ENCODE measurements at places on chromosomes 12 and 14. TPM values are rescaled to one million over a fixed set of nuclear protein-coding genes. Genes with fewer than 3 reads are reported as not detected.

BICDL1 gene
- not detected for total RNA-seq

INHBC gene
- total RNA-seq: not detected

TRAF3 gene
- total RNA-seq: 26.6 TPM

DNA sequence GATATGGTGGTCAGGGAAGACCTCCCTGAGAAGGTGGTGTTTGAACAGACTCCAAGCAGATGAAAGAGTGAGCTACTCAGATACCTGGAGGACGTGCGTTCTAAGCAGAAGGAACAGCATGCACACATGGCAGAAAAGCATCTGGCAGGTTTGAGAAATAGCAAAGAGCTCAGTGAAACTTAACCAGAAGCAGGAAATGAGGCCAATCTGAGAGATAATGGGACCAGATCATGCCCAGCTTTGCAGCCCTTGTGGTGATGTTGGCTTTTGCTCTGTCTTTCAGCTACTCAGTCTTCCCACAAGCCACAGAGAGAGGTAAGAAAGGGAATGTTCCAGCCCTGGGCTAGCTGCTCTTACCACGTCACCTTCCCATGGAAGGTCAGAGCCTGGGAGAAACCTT, 176.3 kb upstream of the GSC start:
- no peak for DNase-seq

GRCh38 chr14:93185349-93185720, 218 bp downstream of the LYSET start:
- no peak for DNase-seq
